ENCODE measurements at places on chromosomes 16 and 17. TPM values are rescaled to one million over a fixed set of nuclear protein-coding genes. Genes with fewer than 3 reads are reported as not detected.
A peak's percentile ranks its signal among the peaks of the same experiment; 100 is the strongest.

SULT1A4 gene
- polyA plus RNA-seq = 20.1 TPM

KCNH4 gene
- polyA plus RNA-seq = 1.0 TPM

DNA sequence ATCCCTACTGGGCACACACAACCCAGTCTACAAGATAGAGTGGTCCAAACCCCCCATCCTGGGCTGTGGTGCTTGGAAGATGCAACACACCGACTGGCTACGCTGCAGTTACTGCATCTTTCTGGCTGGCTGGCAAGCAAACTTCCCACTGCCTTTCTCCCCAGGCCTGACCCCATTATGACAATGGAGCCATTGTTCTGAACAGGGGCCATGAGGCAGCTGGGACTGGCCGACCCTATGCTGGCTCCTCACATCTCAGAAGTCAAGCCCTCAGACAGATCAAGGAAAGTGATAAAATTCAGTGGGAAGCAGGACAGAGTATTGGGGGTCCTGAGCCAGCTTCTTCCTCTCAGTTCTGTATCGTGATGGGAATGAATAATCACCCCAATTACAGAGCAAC lies 364.1 kb upstream of the ASIC2 start:
- no peak for DNase-seq

DNA sequence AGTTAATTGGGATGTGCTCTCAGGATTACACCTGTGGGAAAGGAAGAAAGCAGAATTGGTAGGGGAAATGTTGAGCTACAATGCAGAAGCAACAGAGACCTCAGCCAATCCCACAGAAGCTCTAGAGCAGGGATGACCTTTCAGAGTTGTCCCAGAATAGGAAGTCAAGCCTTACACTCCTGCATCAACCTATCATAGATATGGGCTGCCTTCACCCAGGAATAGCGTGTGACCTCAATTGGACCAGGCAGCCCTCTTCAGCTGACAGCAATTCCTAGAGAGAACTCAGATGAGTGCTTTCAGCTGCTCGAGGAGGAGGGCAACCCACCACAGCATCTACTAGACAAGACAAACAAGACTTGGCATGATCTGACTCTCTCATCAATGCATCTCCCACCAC lies 189.7 kb downstream of the TMEM132E start:
- DNase-seq = no peak

DNA sequence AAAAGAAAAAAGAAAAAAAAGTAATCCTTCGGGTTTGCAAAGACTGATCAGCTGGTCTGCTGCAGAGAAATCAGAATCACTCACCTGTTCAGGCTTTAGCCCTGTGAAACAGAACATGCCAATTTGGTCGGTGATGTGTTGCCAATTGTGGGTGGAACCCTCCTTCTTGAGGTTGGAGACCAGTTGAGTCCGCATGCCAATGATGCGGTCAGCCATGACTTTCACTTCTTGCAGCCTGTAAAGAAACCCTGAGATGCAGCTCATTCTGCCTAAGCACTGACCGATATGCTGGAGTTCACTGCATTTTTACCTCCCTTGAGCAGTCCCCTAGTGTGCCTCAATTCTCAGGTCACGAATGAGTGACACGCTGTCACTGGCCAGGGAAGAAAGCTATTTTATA lies 24.8 kb upstream of the SLC38A7 start:
- no peak for DNase-seq

DNA sequence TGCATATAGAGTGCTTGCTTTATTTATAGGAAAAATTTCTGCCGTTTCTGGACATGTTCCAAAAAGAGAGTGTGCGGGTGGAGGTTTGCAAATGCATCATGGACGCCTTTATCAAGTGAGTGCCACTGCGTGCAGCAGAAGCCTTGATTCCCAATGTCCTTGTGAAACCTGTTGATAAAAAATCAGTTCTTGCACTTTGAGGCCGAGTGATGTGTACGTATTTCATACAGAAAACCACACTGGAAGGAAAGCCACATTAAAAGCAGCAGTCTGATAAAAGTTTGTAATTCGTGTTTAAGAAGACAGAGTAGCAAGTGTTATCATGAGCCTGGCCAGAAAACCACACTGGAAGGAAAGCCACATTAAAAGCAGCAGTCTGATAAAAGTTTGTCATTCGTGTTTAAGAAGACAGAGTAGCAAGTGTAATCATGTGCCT lies 78.0 kb downstream of the KNOP1 start:
- peak; percentile 17 for DNase-seq

DNA sequence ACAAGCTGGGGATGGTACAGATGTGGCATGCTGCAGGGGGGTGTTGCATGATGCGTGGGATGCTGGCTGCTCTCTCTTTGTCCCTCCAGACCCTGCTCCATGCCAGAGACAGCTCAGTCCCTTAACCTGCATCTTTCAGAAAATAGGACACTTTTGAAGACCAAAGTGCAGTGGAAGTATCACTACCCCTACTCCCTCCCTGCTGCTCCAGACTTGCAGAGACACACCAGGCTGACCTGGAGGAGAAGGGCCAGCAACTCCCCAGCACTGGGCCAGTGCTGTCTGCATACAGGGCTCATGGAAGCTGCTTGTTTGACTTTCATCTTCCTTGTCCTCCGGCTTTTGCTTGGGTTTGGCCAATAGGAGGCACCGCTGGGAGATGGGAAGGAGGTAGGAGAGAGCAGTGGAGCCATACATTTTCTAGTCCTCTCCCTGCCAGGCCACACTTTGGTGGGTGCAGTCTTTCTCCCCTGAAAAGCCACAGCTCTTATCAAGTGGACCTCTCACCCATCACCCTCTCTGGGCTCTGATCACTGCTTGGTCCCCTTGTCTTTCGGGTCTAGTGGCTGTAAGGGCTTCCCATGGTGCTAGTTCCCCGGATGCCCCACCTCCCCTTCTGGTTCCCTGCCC lies 46.1 kb upstream of the NKD1 start:
- no peak for DNase-seq

GRCh38 chr16:31347445-31347844 lies 7.5 kb upstream of the ITGAX start:
- no peak for DNase-seq

- peak; percentile 43 for DNase-seq
Observed at GRCh38 chr17:74922694-74923537, at the start of gene USH1G. Gene USH1G, minus strand, starts transcription at chr17:74923255. Its CDS starts 182 bp downstream, at chr17:74923073.
